Memory B cell (primary cell): ENCODE measurements at places on chromosomes 6 and 20.

DNA sequence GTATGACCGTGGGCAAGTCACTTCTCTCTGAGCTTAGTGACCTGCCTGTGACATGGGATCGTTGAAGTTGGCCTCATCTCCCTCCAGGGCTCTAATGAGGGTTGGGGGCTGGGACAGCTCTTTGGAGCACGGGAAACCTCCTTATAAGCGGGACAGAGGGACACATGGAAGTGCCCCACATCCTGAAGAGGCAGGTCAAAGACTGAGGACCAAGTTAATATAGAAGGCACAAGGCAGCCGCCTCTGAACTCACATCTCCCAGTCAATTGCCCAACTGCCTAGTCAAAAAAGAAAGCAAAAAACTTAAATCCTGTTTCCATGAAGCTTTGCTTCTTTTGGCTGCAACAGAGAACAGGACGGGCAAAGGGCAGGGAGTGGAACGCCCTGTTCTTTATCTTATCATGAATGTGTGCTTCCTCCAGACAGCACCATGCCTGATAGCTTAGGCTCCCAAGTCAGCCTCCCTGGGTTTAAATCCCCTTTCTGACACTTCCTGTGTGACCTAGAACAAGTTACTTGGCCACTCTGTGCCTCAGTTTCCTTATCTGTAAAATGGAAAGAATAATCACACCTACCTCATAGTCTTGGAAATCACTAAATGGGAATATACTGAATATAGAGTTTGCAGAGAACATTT is 27.1 kb downstream of the LBP start:
- no peak for DNase-seq

DNA sequence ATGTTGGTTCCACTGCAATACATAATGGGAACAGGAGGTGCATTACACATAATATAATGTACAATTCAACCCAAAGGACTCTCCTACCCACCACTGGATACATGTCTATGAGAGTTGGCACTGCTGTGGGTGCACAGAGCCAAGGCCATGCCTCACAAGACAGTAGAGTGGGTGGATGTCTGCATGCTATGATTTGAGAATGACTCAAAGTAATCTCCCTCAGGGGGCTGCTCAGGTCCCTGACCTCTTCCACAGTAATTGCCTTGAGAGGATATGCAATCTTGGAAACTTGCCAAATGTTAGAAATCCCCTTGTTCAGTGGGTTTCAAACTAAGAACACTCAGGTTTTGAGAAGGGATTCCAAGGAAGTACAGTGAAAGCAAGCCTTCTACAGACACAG is 79.0 kb downstream of the ANKEF1 start:
- DNase-seq: no peak

DNA sequence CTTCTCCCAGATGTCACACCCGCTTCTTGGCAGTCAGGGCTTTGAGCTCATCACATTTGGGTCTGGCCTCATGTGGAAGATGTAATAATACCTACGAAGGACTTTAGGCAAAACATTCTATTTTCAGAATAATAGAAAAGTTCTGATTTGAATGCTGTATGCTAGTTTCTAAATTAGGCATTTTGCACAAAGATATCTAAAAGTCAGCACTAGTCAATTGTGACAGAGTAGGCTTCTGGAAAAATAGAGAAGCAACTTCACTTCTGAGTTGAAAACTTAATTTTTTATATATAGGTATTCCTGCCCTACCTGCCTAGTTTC is 38.3 kb upstream of the CD2AP start:
- DNase-seq: no peak

GRCh38 chr6:111105578-111105977 is 18.3 kb downstream of the SLC16A10 start:
- no peak for DNase-seq

- no peak for DNase-seq
Observed at GRCh38 chr20:53304146-53304545, 289.5 kb downstream of the ZNF217 start.

DNA sequence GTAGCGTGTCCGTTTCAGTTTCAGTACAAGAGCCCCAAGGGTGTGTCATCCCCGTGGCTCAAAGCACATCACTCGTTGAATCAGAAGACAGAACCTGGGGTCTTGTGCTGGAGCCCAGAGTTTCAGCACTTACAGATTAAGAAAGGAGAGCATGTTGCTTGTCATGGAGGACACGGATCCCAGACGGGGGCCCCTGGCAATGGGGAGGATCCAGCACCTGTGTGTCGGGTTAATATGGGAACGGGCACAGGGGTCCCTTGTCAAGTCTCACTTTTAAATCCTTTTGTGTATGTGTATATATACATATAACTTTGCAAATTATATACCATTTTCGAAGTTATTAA is 23.4 kb downstream of the THBS2 start:
- no peak for DNase-seq

DNA sequence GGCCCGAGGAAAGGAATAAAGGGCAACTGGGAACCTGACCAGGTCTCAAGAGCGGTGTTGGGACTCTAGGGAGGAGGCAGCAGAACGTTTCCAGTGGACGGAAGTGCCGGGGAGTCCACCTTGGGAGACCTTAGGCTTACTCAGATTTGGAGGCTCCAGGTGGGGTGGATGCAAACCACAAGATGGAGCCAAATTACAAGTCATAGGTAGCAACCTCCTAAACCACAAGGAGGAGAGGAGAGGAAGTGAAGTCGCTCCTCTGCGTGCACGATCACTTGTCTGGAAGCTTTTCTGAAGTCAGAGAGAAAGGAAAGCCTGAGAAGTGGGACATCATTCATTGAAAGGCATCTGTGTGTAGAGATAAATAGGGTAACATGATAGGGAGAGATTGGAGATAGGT is 9.3 kb downstream of the HLA-DOA start:
- no peak for DNase-seq

- DNase-seq: no peak
Observed at GRCh38 chr6:52393780-52394179, 26.4 kb upstream of the EFHC1 start.

DNA sequence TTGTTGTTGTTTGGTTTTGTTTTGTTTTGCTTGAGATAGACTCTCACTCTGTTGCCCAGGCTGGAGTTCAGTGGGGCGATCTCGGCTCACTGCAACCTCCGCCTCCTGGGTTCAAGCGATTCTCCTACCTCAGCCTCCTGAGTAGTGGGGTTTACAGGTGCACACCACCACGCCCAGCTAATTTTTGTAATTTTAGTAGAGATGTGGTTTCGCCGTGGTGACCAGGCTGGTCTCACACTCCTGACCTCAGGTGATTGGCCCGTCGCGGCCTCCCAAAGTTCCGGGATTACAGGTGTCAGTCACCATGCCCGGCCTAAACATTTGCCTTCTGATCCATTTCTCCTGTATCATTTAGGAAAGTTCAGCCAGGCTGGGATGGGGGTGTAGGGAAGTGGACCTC is 17.7 kb downstream of the DUSP22 start:
- DNase-seq: no peak

DNA sequence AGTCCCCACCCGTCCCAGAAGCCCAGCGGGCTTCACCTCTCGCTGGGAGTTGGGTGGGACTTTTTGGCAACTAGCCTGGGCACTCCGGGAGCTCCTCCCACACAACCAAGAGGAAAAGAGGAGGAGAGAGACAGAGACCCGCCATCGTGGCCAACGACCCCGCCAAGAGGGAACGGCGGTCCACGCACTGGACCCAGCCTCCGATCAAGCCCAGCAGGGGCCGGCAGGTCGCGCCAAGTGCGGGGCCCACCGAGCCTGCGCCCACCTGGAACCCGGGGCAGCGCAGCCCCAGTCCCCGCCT is 3.0 kb upstream of the TMEM14C start:
- DNase-seq: no peak

- DNase-seq: no peak
Observed at GRCh38 chr6:24827970-24828369, 29.3 kb upstream of the ARMH2 start.

DNA sequence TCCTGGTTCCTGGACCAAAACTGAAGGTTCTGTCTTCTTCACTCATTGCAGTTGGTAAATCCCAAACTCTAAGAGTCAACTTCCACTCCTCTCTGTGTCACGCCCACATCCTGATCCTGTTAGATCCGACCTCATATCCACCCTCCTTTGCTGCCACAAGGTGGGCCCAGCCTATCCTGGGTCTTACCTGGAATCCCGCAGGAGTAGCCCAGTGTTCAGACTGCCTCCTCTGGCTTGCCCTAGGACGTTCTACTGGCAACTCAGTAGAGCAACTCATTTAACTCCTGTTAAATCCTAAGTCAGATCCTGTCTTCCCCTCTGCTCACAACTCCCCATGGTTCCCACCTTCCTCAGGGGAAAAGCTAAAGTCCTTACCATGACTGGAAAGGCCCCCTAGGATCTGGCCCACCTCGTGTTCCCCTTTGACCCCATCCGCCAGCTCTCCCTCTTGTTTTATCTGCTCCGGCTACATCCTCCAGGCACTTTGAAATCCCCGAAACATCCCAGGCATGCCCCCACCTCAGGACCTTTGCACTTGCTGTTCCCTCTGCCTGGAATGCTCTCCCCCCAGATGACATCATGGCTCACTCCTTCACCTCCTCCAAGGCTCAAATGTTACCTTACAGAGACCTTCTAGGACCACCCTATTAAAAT is 43.9 kb downstream of the TFEB start:
- DNase-seq: no peak

- DNase-seq: no peak
Observed at GRCh38 chr6:164612751-164613150, 696.7 kb downstream of the C6orf118 start.

DNA sequence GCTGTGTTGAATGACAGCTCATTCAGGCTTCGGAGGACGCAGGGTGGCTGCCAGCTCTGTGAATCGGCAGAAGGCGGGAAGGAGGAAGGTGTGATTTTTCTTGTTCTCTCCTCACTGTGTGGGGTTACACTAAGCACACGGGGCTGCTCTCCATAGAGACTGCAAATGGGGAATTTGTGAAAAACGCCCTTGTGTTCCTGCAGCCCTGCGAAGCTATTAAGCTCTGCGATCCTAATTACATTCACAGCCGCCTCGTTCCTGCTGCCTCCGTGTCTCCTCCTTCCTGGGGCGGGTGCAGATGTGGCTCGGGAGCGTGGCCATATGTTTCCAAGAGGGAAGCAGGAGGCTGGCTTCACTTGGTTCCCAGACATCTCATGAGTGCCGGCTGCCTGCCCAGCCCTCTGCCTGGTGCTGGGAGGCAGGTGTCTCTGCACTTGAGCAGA is 124.0 kb downstream of the TOX2 start:
- no peak for DNase-seq

DNA sequence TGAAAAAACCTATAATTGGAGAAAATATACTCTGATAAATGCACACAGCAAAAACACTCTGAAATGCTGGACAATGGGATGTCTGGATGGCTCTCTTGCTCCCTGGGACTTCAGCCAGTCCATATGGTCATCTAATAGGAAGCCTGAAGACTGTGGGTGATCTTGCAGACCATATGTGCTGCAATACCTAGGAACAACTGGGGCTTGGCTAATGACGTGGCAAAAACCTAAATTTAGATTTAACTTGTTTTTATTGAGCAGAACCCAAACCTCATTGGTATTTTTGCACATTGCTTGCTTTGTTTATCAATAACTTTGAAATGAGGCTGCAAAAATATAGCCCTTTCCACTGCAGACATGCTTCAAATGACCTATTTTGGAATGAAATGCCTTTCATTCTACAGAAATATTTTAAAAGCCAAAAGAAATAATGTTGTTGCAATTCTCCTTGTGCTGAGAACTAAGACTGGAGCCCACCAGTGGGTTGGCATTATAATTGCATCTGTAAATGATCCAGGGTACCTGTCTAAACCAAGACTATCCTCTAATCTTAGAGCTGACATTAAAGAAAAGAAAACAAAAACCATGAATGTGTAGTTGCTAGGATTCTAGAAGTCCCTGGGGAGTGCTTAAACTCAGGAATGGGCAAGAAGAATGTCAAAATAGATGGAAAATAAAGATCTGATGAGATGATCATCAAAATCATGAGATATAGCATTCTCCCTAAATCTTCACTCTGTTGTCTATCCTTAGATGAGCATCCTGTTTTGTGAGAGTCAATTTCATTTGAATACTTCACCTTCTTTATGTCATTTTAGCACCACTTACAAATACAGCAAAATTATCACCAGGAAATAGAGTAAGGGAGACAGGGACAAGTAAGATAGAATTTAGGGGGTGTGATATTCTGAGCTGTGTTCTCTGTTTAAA is 152.1 kb upstream of the RIMS1 start:
- no peak for DNase-seq

GRCh38 chr6:141580131-141580530 is 552.6 kb upstream of the GJE1 start:
- no peak for DNase-seq

- no peak for DNase-seq
Observed at GRCh38 chr6:100484474-100484873, 19.8 kb upstream of the SIM1 start.
